IMR-90 (cell line): ENCODE measurements at places on chromosomes 3 and 15.

GRCh38 chr3:15798533-15799245, 910 bp upstream of the ANKRD28 start:
- H3K27me3 ChIP-seq = no peaks in the 10 kb centered on the region
- H3K36me3 ChIP-seq = peaks cover 1% of the 10 kb centered on the region
- peak overlapping the region; percentile 31; the same call in 1 of the 2 replicates for H3K27ac ChIP-seq
- no peak overlapping the region for H3K4me3 ChIP-seq
- H3K4me1 ChIP-seq = peaks cover 3% of the 10 kb centered on the region; the same call in 1 of the 2 replicates

GRCh38 chr3:100900671-100901335, 92.4 kb downstream of the ABI3BP start:
- H3K4me1 ChIP-seq = no peaks in the 10 kb centered on the region
- H3K27me3 ChIP-seq = no peaks in the 10 kb centered on the region
- no peak overlapping the region for H3K27ac ChIP-seq

GRCh38 chr3:117843356-117843755, 1133.8 kb downstream of the TUSC7 start:
- H3K27me3 ChIP-seq = no peaks in the 10 kb centered on the region
- H3K36me3 ChIP-seq = no peaks in the 10 kb centered on the region
- no peak for DNase-seq
- H3K4me1 ChIP-seq = peaks cover 3% of the 10 kb centered on the region; the same call in 1 of the 2 replicates
- H3K27ac ChIP-seq = no peak overlapping the region

- H3K27me3 ChIP-seq = no peaks in the 10 kb centered on the region
- H3K27ac ChIP-seq = no peak overlapping the region
- H3K4me1 ChIP-seq = no peaks in the 10 kb centered on the region
- H3K36me3 ChIP-seq = peaks cover 76% of the 10 kb centered on the region
Observed at GRCh38 chr3:48411606-48412374, 18.1 kb downstream of the PLXNB1 start.

DNA sequence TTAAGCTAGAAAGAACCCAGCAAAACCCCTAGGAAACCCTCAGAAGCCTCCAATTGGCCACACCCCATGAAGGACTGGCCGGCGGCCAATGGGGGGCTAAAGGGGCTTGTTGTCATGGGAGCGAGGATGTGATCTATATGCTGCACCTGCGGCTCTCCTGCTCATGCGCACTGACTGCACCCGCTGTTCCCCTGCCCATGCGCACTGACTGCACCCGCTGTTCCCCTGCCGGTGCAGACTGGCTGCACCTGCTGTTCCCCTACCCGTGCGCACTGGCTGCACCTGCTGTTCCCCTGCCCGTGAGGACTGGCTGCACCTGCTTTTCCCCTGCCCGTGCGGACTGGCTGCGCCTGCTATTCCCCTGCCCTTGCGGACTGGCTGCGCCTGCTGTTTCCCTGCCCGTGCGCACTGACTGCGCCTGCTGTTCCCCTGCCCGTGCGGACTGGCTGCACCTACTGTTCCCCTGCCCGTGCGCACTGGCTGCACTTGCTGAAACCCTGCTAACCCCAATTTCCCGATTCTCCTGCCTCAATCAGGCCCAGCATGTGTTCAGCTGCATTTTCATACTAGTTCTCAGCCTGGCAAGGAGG, 16.8 kb upstream of the MCCC1 start:
- H3K4me1 ChIP-seq = no peaks in the 10 kb centered on the region
- H3K27me3 ChIP-seq = peaks cover 43% of the 10 kb centered on the region
- no peaks in the 10 kb centered on the region for H3K36me3 ChIP-seq
- H3K4me3 ChIP-seq = no peak overlapping the region

GRCh38 chr3:52439426-52440248, 5.3 kb downstream of the SEMA3G start:
- H3K4me1 ChIP-seq = peaks cover 8% of the 10 kb centered on the region; the same call in 1 of the 2 replicates
- H3K4me3 ChIP-seq = no peak overlapping the region
- H3K27me3 ChIP-seq = peaks cover 5% of the 10 kb centered on the region; the same call in 1 of the 2 replicates
- H3K27ac ChIP-seq = no peak overlapping the region

DNA sequence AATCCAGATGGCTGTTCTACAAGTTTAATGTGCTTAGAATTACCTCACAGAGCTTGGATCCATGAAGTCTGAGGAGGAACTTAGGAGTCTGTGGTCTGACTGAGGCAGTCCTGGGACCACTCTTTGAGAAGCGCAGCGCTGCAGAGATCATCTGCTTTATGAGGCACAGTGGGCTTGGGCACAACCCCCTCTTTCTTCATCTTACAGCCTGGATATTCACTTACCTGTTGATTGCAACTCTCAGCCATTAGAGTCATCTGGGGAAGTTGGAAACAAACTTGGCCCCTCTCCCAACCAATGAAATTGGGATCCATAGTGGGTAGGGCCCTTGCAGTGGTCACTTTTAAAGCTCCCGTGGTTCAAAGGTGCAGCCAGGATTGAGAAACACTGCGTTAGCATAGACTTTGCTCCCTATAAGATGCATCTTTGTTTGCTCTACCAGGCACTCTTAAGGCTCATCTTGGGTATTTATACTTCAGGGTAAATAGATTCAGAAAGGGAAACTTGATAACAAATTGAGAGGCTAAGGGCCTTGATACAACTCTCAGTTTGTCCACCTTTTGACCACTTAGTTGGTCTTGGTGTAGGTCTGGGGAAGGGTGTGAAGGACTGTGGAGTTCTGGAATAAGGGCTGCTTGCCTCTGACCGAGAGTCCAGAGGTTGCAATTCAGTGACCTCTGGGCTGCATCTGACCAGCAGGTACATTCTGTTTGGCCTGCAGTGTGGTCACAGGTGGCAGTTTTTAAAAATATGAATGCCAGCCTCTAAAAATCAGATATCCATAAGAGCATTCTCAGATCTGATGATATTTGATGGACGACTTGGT, 22.8 kb downstream of the FEM1B start:
- DNase-seq = no peak
- peaks cover 13% of the 10 kb centered on the region for H3K36me3 ChIP-seq
- H3K27ac ChIP-seq = no peak overlapping the region
- H3K4me1 ChIP-seq = peaks cover 5% of the 10 kb centered on the region
- no peak overlapping the region for H3K4me3 ChIP-seq

GRCh38 chr3:32340039-32340438, 51.6 kb upstream of the CMTM7 start:
- no peaks in the 10 kb centered on the region for H3K4me1 ChIP-seq
- DNase-seq = peak; percentile 35
- no peak overlapping the region for H3K27ac ChIP-seq
- no peaks in the 10 kb centered on the region for H3K36me3 ChIP-seq

- H3K4me3 ChIP-seq = no peak overlapping the region
- peak; percentile 56 for DNase-seq
- H3K36me3 ChIP-seq = no peaks in the 10 kb centered on the region
- no peaks in the 10 kb centered on the region for H3K27me3 ChIP-seq
- H3K27ac ChIP-seq = no peak overlapping the region
Observed at GRCh38 chr3:115699706-115700105, 76.4 kb downstream of the GAP43 start.

DNA sequence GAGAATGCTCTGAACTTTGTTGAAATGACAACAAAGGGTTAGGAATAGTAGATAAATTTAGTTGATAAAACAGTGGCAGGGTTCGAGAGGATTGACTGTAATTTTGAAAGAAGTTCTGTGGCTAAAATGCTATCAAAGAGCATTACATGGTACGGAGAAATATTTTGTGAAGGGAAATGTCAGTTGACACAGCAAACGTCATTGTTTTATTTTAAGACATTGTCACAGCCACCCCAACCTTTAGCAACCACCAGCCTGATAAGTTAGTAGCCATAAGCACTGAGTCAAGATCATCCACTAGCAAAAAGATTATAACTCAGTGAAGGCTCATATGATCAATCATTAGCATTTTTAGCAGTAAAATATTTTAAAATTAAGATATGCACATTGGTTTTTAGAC, 8.7 kb upstream of the ST3GAL6 start:
- DNase-seq = no peak
- no peak overlapping the region for H3K4me3 ChIP-seq
- H3K27ac ChIP-seq = no peak overlapping the region
- no peaks in the 10 kb centered on the region for H3K27me3 ChIP-seq
- no peaks in the 10 kb centered on the region for H3K36me3 ChIP-seq

GRCh38 chr3:40057786-40058185, 248.4 kb downstream of the MYRIP start:
- no peak for DNase-seq
- H3K4me1 ChIP-seq = no peaks in the 10 kb centered on the region
- no peaks in the 10 kb centered on the region for H3K27me3 ChIP-seq
- no peak overlapping the region for H3K4me3 ChIP-seq
- H3K36me3 ChIP-seq = no peaks in the 10 kb centered on the region

GRCh38 chr3:43073836-43074220, 32.1 kb downstream of the POMGNT2 start:
- no peak overlapping the region for H3K4me3 ChIP-seq
- no peaks in the 10 kb centered on the region for H3K36me3 ChIP-seq
- H3K4me1 ChIP-seq = no peaks in the 10 kb centered on the region
- no peak overlapping the region for H3K27ac ChIP-seq

- no peaks in the 10 kb centered on the region for H3K36me3 ChIP-seq
- no peak overlapping the region for H3K4me3 ChIP-seq
- H3K27ac ChIP-seq = no peak overlapping the region
- H3K27me3 ChIP-seq = no peaks in the 10 kb centered on the region
Observed at GRCh38 chr3:117084739-117085270, 375.2 kb downstream of the TUSC7 start.

DNA sequence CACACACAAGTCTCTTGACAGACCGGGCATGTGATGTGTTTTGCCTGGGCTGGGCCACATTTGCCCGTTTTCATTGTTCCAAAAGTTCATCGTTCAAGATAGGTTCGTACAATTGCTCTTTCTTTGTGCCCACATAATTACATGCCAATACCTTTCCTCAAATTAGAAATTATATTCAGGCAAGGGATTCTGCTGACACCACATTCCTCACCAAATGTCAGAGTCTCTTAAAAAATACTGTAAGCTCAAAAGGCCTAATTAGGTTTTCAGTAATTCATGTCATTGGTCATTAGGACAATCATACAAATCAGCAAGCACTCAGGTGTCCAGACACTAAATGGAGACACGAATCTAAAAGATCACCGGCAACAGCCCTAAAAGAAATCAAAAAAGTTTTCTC, 215.3 kb downstream of the ALCAM start:
- H3K27me3 ChIP-seq = no peaks in the 10 kb centered on the region
- DNase-seq = no peak
- H3K4me3 ChIP-seq = no peak overlapping the region
- no peak overlapping the region for H3K27ac ChIP-seq
- H3K4me1 ChIP-seq = no peaks in the 10 kb centered on the region; the same call in 1 of the 2 replicates
- H3K36me3 ChIP-seq = no peaks in the 10 kb centered on the region

GRCh38 chr3:124636863-124637296, 93.4 kb upstream of the UMPS start:
- no peaks in the 10 kb centered on the region for H3K36me3 ChIP-seq
- H3K27me3 ChIP-seq = peaks cover 7% of the 10 kb centered on the region
- H3K4me1 ChIP-seq = no peaks in the 10 kb centered on the region
- DNase-seq = no peak

GRCh38 chr3:11288786-11289637, 16.8 kb downstream of the ATG7 start:
- DNase-seq = peak; percentile 96
- H3K4me1 ChIP-seq = peaks cover 26% of the 10 kb centered on the region
- H3K27me3 ChIP-seq = no peaks in the 10 kb centered on the region
- H3K36me3 ChIP-seq = no peaks in the 10 kb centered on the region

- no peaks in the 10 kb centered on the region for H3K27me3 ChIP-seq
- DNase-seq = no peak
- peaks cover 5% of the 10 kb centered on the region for H3K4me1 ChIP-seq
Observed at GRCh38 chr15:39029741-39030140, 465.1 kb upstream of the RASGRP1 start.

GRCh38 chr3:15781637-15782402, 16.0 kb downstream of the ANKRD28 start:
- peaks cover 10% of the 10 kb centered on the region for H3K36me3 ChIP-seq
- no peak overlapping the region for H3K4me3 ChIP-seq

- H3K27me3 ChIP-seq = no peaks in the 10 kb centered on the region; the same call in 1 of the 2 replicates
- H3K4me1 ChIP-seq = peaks cover 23% of the 10 kb centered on the region
- H3K4me3 ChIP-seq = no peak overlapping the region
Observed at GRCh38 chr3:59424268-59425010, 374.6 kb upstream of the CFAP20DC start.

- no peak for DNase-seq
- peaks cover 62% of the 10 kb centered on the region for H3K27me3 ChIP-seq
- H3K36me3 ChIP-seq = no peaks in the 10 kb centered on the region
- no peak overlapping the region for H3K4me3 ChIP-seq
Observed at GRCh38 chr15:45138814-45139765, 9.3 kb downstream of the DUOX1 start.

DNA sequence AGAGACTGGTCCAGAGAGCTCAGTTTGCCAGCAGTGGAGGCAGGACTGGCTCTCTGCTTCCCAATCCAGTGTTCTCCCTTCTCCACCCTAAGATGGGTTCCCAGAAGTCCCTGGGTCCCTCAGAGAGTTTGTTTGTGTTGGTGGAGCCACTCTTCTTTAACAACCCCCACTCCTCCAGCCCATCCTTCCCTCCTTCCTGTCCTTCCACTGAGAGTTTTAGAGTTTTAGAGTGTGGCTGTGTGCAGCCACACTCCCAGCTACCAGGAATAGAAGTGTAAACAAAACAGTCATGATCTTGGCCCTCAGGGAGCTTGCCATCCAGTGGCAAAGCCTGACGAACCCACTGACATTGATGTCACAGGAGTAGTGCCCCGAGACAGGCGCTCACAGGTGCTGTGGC, 12.5 kb upstream of the FBLN2 start:
- DNase-seq = no peak
- H3K4me3 ChIP-seq = no peak overlapping the region
- no peaks in the 10 kb centered on the region for H3K36me3 ChIP-seq
- H3K4me1 ChIP-seq = peaks cover 26% of the 10 kb centered on the region
- H3K27me3 ChIP-seq = no peaks in the 10 kb centered on the region

DNA sequence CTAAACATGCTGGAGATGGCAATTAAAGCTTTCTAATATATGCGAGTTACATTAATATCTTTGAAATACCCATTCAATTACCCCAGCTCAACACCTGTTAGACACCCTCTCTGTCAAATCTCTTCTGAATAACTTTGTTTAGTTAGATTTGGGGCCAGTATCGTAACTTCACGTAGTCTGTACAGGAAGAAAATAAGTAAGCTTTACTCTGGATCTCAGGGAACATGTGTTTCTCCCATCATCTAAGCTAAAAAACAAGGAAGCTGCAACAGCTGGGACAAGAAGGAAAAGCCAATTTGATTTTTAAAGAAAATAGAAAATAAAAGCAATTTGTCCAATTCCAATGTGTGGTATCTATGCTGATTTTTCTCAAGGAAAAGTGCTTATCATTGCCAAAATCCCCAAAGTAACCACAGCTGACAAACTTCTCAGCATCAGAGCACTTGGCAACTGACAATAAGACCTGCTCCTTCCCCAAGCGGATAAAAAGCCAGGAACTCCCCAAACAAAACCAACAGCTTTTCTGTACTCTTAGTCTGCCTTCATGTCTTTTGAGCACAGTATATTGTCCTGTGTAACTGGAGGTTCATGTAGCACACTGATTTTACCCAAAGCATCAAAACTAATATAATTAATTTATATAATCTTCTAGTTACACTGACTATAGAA, 279.1 kb downstream of the ZBTB20 start:
- H3K27ac ChIP-seq = no peak overlapping the region
- no peaks in the 10 kb centered on the region for H3K27me3 ChIP-seq
- no peak for DNase-seq
- no peak overlapping the region for H3K4me3 ChIP-seq
- no peaks in the 10 kb centered on the region for H3K4me1 ChIP-seq

DNA sequence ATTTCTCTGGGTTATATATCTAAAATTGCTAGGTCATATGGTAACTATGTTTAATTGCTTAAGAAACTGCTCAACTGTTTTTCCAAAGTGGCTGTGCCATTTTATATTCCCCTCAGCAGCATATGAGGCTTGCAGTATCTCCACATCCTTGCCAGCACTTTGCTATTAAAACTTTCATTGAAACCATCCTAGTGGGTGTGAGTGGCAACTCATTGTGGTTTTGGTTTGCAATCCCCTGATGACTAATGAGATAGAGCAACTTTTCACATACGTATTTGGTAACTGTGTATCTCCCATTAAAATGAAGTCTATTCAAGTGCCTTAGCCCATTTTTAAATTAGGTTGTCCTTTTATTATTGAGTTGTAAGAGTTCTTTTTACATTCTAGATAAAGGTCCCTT, 17.3 kb downstream of the KPNA1 start:
- H3K4me3 ChIP-seq = no peak overlapping the region
